AG09319 (cell line): ENCODE measurements at places on chromosomes 3 and 15.

DNA sequence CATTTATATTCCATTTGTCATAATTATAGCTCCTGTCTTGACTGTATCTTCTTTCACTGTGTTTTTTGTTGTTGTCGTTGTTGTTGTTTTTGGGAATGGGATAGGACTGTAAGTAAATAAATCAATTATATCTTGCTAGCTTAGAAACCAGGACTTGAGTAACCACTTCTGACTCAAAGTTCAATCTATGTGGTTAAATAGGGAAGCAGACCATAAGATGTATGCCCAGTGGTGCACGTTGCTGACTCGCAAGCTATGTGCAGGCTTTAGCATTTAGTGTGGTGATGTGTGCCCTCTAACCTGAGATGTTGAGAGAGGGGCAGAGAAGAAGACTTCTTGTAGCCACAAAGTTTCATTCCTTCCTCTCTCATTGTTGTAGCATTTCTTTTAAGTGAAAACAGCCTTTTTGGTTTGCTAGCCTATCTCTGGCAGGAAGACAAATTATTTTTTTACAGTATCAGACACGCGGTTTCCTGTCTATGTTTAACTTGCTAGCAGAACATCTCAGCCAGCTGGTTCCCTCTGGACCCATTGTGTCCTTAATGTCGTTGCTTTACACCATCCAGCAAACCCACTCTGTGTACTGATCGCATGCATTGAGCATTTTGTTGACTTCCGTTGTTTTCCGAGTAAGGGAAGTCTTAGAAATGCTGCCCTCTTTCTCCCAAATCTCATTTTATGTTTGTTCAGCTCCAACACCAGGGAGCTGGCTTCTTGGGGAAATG, 52.1 kb downstream of the TGFBR2 start:
- no peak for DNase-seq

GRCh38 chr3:11845651-11846050, 1.0 kb downstream of the TAMM41 start:
- no peak for DNase-seq

DNA sequence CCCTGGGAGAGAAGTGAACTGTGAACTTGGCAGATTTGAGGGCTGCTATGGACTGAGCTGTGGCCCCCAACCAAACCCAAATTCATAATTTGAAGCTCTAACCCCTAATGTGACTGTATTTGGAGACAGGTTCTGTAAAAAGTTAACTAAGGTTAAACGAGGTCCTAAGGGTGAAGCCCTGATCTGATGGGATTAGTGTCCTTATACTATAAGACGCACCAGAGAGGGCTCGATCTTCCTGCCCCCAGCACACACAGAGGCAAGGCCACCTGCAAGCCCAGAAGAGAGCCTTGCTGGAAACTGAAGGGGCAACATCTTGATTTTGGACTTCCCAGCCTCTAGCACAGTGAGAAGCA, 34.0 kb downstream of the TKT start:
- no peak for DNase-seq

GRCh38 chr3:155663467-155664212, 81.2 kb downstream of the PLCH1 start:
- DNase-seq = no peak

DNA sequence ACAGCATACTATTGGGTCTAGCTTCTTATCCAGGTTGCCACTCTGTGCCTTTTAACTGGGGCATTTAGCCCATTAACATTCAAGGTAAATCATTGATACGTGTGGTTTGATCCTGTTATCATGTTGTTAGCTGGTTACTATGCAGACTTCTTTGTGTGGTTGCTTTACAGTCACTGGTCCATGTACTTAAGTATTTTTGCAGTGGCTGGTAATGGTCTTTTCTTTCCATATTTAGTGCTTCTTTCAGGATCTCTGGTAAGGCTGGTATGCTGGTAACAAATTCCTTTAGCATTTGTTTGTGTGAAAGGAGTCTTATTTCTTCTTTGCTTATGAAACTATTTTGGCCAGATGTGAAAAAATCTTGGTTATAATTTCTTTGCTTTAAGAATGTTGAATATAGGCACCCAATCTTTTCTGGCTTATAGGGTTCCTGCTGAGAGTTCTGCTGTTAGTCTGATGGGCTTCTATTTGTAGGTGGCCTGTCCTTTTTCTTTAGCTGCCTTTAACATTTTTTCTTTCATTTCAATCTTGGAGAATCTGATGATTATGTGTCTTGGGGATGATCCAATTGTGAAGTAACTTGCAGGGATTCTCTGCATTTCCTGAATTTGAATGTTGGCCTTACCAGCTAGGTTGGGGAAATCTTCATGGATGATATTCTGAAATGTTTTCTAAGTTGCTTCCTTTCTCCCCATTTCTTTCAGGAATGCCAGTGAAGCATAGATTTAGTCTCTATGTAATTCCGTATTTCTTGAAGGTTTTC, 39.3 kb downstream of the CCR1 start:
- DNase-seq = peak; percentile 24

DNA sequence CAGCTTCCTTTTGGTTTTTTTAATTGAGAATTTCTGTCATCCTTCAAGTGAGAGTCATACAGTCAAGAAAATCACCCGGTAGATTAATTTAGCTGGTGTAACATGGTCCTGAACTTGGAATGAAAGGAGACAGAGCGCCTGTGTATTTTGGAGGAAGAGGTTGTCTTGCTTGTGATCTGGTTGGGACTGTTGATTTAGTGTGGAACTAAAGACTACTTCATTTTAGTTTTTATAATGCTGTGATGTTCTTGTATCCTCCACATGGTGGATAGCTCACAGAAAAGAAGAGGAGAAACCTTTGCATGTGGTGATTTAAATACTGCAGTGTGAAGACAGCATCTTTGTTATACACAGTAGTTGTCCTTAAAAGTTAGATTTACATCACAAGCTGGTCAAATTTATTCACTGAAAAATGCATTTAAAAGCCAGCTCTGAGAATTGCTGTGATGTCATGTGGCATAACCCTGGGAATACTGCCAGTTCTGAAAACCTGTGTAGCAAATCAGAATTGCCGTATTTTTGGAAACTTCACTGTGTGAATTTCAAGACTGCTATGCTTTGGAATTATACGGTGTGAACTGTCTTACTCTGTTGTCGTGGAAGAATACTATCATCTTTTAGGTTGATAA, 268.5 kb downstream of the PTPRG start:
- no peak for DNase-seq

DNA sequence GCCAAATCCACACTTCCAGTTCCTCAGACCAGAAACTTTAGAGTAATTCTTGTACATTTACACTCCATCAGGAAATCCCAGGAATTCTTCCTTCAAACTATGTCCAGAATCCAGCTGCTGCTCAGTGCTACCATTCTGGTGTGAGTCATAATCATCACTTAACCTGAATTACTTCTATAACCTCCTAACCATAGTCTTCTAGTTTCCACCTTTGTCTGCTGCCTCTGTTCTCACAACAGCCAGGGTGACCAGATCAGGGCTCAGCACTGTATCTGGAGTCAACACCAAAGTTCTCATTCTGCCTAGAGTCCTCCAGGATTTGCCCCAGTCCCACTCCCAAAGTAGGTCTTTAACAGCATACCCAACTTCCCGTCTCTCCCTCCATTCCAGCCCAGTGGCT, 3.4 kb downstream of the CLDND1 start:
- DNase-seq = no peak

DNA sequence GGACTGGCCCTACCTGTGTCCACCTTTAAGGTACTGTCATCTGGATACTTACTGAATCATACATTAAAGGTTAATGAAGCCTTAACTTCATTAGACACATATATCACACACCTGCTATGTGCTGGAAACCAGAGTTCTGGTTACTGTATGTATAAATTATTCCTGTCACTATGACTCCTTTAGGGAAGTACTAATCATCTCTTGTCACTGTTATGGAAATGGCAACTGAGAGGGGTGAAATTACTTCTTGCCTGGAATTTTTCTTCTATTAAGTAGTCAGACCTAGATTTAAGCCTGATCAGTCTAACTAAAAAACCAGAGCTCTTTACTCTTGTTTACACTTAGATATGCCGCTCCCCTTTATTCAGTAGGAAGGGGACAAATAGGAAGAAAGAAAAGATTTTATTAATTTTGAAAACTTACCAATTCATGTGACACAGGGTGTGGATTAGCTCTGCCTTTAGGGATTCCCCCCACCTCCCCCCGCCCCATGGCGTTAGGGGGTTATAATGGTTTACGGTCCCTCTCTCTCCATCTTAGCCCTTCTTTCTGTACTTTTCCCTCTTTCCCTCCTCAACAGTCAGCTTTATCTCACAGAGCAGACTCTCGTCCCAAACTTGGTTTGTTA, 152.5 kb downstream of the KLHL25 start:
- no peak for DNase-seq

DNA sequence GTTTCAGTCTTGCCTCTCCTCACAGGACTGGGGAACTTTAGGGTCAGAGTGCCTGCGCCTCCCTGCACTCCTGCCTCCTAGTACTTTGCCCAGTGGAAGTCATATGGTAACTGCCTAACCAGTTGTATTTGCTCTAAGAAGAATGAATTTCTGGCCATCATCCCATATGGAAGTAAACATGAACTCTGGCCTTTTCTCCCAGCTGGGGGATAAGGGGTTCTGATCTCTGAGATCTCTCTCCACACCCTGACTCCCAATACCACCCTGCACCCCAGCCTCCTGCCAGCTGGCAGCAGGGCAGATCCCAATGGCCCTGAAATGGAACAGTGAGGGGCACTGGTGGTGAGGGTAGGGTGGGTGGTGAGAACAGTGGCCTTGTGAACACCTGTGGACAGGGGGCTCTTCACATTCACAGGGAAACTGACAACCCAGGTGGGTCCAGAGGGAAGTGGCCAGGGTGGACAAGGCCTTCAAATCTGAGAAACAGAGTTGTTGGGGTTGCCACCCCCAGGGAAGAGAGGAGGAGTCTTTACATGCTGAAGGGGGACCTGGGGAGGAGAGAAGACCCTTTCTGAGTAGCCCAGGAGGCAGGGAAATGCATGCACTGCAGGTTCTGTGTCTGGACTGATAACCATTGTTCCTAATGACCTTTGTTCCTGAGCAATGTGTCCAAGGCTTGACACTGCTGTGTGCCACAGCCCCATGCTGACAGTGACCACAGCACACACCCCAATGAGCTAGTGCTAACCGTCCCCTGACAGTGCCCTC, 36.9 kb downstream of the RHCG start:
- no peak for DNase-seq

DNA sequence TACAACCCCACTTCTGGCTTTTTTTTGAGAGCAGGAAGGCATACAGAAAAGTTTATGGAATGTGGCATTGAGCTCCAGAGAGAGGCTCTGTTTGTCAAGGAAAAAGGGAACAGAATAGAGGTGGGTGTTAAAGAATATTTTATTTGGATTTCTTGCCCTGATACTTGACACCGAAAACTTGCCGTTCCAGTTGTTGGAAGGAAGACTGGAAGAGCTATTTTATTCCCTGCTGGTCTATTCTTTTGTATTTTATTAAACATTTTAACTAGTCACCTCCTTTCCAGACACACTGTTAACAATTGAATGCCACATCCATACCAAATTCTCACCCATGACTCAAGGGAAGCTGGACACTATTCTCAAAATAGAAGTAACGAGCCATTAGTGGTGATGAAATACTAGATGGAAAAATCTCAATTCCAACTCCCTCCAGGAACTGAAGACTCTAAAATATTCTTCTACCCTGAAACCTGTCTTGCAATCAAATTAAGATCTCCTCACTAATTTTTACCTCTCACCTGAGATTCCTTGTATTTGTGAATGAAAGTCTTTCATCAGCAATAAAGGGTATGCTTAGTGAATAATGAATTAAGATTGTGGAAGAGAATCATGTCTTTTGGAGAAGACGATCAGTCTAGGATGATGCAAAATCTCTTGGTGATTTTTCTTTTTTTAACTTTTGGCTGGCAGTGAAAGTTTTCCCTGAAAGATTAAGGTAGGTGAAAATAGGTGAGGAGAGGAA, 28.5 kb downstream of the GREM1 start:
- DNase-seq = no peak

DNA sequence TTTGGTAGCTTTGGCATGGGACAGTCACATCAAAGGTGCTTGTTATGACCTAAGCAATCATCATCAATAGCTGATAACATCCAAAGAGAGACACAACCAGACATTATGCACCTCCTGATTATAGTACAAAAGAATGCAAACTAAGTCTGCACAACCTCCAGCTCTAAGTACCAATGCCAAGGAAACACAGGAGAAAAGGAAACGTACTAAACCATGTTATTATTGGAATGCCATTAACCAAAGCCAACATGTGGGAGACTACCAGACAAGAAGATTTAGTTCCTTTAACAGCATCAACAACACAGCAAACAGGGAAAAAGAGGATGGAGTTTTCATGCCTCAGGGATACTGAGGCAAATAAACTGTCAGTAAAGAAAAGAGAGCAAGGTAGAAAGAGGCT, 61.4 kb downstream of the CD47 start:
- DNase-seq = no peak

DNA sequence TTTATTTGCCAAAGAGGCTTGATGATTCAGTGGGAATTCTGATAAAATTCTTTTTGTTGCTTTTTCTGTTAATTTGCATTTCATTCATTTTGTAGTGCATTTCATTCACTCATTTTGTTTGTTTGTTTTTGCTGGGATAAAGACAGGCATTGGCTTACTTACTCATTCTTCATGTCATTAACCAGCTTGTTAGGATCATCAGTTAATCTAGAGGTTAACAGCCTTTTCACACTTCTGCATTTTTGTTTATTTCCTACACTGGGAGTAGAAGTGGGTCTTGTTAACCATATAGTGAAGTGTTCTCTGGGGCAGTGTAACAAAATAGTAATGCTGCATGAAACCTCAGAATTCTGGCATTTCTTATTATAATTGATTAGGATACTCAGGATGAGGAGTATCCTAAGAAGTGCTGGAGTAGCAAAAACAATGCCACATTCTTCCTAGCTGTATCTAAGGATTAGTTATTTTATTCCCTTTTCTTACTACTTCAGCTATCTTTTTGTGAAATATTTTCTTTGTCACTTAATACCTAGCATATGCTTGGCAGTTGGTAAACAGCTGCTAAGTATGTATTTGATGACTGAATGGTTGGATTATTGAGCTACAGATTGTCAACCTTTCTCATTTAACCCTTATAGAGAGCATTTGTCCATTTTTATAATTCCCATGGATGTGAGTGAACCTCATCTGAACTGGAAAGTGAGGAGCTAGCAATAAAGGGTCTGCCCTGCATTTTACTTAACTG, 135.7 kb upstream of the LRRFIP2 start:
- no peak for DNase-seq
